ENCODE measurements at places on chromosomes 1 and 21.

DNA sequence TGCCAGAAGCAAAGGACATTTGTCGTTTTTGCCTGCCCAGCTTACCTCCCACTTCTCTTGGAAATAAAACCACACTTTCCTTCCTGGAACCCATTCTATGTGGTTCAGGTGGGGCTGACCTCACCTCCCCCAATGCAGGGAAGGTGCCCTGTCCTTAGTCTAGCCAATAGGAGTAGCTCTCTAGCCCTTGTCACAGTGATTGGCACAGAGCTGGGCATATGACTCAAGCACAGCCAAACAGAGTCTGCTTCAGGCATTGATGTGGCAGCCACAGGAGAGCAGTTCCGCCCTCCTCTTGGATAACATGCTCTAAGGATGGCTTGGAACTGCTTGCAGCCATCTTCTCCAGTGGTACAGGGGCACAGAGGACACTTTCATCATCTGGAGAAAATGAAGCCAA, 134.0 kb downstream of the LRIG2 start:
- DNase-seq, result no peak

GRCh38 chr1:231040019-231040799, at the start of gene FAM89A:
FAM89A (minus strand) TSS chr1:231040254; CDS start chr1:231040211, 43 bp downstream.
- DNase-seq, result peak; percentile 82

- DNase-seq, result no peak
Measured at GRCh38 chr1:111597426-111597825, 22.2 kb upstream of the RAP1A start.

DNA sequence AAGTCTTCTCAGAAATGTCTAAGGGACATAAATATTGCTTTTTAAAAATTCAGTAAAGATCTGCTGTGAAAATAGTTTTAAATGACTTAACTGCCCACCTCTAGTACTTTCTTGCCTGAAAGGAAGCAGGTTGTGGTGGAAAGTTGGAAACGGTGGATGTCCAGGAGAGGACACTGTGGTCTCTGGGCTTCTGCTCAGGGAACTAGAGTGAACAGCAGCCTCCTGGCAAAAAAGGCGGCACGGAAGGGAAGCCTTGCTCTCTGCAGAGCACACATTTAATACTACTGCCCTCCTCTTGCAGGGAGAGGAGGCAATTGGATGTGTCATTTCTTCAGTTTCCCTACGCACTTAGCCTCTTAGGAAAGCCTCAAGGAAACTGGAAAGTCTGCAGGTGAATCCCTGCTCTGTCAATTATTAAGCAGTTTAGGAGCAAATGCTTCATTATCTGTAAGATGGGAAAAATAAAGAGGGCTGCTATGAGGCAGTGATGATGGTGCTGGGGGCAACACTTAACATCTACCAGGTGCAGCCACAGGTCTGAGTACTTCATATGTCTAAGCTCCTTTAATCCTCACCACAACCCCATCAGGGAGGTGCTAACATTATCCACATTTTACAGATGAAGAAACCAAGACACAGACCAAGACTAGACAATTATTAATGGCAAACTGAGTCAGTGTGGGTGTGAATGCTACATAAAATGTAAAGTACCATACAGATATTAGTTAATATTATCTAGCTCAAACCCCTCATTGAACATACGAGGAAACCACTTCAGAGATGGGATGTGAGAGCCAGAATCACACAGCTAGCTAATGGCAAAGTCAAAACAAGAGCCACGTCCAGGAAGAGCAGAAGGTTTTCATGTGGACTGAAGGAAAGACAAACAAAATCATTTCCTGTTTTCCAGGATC, 108.9 kb upstream of the ADAR start:
- DNase-seq, result no peak

- no peak for DNase-seq
Measured at GRCh38 chr1:235468004-235468403, 36.2 kb downstream of the B3GALNT2 start.

GRCh38 chr1:109307274-109308021, 637 bp upstream of the MYBPHL start:
- no peak for DNase-seq

DNA sequence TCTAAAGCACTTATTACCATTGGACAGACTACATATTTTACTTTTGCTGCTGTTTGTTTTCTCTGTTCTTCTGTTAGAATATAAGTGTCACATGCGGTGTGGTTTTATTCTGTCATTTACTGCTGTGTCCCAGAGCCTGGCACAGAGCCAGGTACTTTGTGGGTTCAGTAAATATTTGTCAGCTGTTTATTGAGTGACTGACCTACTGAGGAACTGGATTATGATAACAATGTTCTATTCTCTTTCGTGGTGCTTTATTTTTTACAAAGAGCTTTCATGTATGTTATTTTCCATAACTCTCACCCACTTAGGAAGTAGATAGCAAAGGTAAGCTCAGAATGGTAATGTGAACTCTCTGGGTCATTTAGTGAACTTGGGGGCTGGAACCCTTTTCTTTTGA, 118.8 kb downstream of the RWDD3 start:
- no peak for DNase-seq

DNA sequence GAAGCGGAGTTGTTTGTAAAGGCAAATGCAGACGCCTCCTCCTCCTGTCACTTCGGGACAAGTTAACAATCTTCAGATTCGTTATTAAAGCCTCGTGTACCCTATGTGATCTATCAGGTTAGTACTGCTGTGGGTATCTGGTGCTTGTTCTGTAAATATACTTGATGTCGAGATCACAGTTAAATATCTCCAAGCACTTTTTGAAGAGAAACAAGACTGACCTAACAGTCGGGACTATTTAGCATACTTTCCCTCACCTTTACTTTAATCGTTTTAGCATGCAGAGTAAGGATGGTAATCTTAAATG, 710 bp downstream of the KLHL20 start:
- DNase-seq, result no peak

- DNase-seq, result no peak
Measured at GRCh38 chr1:197526736-197527371, 248.4 kb downstream of the DENND1B start.

GRCh38 chr1:19372602-19373001, 60.5 kb downstream of the SLC66A1 start:
- no peak for DNase-seq

GRCh38 chr1:7962636-7963377, 1.3 kb downstream of the PARK7 start:
- no peak for DNase-seq

- DNase-seq, result peak; percentile 36
Measured at GRCh38 chr1:10965546-10966226, 46.8 kb upstream of the TARDBP start.

DNA sequence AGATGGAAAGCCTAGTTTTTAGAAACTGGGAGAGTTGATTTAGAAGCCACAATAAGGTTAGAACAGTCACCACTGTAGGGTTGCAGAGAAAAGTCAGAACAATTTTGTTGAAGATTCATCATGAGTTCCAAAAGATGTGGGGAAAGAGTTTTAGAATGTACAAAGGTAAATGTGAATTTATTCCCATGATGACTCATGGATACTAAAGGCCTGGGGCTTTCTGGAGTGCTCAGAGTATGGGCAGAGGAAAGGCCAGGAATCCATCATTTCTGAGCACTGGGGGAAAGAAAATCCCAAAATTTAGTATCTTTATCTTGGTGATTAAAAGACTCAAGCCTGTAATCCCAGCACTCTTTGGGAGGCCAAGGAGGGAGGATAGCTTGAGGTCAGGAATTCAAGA, 17.8 kb downstream of the YBX1 start:
- DNase-seq, result no peak

Data from activated T-cell treated with anti-CD3 and anti-CD28 coated beads, Interleukin-2, amount 50 U/mL, for 1 hour (primary cell).